ENCODE measurements at places on chromosomes 5 and 9. TPM values are rescaled to one million over a fixed set of nuclear protein-coding genes. Genes with fewer than 3 reads are reported as not detected.
A peak's percentile ranks its signal among the peaks of the same experiment; 100 is the strongest.

DNA sequence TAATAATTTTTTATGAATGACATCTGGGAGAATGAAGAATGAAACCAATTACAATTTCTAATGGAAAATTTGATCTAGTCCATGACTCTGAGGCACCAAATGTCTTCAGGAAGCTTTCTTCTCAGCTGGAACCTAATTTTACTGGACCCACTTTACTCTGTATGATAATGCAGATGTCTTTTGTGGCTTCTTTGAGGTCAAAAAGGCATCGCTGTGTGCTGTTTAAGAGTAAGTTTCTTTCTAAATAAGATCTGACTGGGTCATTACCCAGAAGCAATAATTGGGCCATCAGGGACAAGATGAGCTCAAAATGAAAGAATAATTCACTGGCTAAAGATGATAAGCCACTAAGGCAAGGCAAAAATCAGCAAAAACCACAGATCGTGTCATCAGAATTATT, 633.4 kb downstream of the PSAT1 start:
- H3K27me3 ChIP-seq, result no peaks in the 10 kb centered on the region
- no peak overlapping the region for H3K27ac ChIP-seq
- H3K36me3 ChIP-seq, result no peaks in the 10 kb centered on the region
- H3K4me3 ChIP-seq, result no peak overlapping the region

GRCh38 chr5:169384661-169385060, 83.7 kb upstream of the SLIT3 start:
- H3K36me3 ChIP-seq, result no peaks in the 10 kb centered on the region
- no peak overlapping the region for H3K4me3 ChIP-seq
- no peaks in the 10 kb centered on the region for H3K4me1 ChIP-seq
- no peaks in the 10 kb centered on the region for H3K27me3 ChIP-seq
- H3K27ac ChIP-seq, result no peak overlapping the region

GRCh38 chr5:126636956-126637355, 36.2 kb downstream of the PHAX start:
- no peak overlapping the region for H3K27ac ChIP-seq
- no peaks in the 10 kb centered on the region for H3K36me3 ChIP-seq
- no peaks in the 10 kb centered on the region for H3K4me1 ChIP-seq
- no peaks in the 10 kb centered on the region for H3K27me3 ChIP-seq
- H3K4me3 ChIP-seq, result no peak overlapping the region
- no peak for DNase-seq

DNA sequence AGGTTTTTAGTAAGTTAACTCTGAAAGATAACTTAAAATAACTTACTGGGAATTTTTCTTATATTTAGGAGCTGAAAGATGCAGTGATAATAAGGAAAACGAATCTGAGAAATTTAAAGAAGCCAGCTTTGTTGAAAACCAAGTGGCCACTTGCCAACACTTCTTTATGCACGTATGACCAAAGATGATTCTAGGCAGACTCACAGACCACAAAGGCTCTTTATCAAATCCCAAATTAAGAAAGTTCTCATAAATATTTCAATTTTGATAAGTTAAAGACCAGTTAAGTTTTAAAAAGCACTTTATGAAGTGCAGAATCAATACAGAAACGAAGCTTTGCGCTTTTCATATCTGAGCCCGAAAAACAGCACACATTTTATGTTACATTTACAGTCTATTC, 1.5 kb downstream of the AFF4 start:
- H3K27me3 ChIP-seq, result no peaks in the 10 kb centered on the region
- H3K4me1 ChIP-seq, result peaks cover 2% of the 10 kb centered on the region
- DNase-seq, result no peak
- peak overlapping the region; percentile 96 for H3K27ac ChIP-seq
- H3K4me3 ChIP-seq, result peak overlapping the region; percentile 86
- H3K36me3 ChIP-seq, result no peaks in the 10 kb centered on the region

- H3K4me3 ChIP-seq, result no peak overlapping the region
- DNase-seq, result no peak
- no peak overlapping the region for H3K27ac ChIP-seq
- no peaks in the 10 kb centered on the region for H3K27me3 ChIP-seq
Measured at GRCh38 chr9:127014216-127014909, 99.8 kb downstream of the RALGPS1 start.

Gene KIF24
- total RNA-seq, result 5.2 TPM

Gene ANKRD31
- not detected for total RNA-seq
